NCI-H460 (cell line): ENCODE measurements at places on chromosomes 12 and 14. TPM values are rescaled to one million over a fixed set of nuclear protein-coding genes. Genes with fewer than 3 reads are reported as not detected.

GRCh38 chr12:76544601-76545261 is 14.8 kb downstream of the OSBPL8 start:
- no peak for DNase-seq

DNA sequence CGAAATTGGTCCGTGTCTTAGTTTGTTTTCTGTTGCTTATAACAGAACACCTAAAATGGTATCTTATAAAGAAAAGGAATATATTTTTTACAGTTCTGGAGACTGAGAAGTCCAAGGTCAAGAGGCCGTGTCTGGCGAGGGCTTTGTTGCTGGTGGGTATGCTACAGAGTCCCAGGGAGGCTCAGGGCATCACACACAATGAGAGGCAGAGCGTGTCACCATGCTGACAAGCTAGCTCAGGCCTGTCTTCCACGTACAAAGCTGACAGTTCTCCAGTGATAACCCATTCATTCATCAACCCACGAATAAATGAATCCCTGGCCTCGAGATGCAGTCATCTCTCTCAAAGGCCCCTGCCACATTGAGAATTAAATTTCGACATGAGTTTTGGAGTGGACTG is 56.7 kb upstream of the AEBP2 start:
- DNase-seq = no peak

- no peak for DNase-seq
These were observed 201.2 kb downstream of the CHST11 start for GRCh38 chr12:104657726-104658484.

GRCh38 chr12:42140901-42141300 is 3.8 kb downstream of the GXYLT1 start:
- DNase-seq = no peak

DNA sequence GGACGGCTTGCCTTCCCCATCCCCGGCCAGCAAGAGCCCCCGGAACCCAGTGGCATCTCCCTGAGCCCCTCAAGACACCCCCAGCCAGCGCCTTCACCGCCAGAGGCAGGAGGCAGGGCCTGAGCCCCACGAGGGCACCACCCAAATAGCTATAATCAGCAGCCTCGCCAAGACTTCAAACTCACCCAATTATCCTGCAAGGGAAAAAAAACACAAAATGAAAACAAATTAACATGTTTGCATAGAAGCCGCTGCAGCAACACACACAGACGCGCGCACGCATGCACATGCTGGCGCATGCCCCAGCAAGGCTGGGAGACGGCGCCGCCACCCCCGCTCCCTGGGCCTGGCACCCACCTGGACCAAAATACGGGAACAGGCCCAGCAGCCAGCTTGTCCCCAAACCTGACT is 15.8 kb downstream of the FAM222A start:
- no peak for DNase-seq

GRCh38 chr12:31000751-31001150 is 72.9 kb upstream of the DDX11 start:
- DNase-seq = no peak

- DNase-seq = no peak
These were observed 9.7 kb upstream of the BHLHE41 start for GRCh38 chr12:26134540-26134939.

DNA sequence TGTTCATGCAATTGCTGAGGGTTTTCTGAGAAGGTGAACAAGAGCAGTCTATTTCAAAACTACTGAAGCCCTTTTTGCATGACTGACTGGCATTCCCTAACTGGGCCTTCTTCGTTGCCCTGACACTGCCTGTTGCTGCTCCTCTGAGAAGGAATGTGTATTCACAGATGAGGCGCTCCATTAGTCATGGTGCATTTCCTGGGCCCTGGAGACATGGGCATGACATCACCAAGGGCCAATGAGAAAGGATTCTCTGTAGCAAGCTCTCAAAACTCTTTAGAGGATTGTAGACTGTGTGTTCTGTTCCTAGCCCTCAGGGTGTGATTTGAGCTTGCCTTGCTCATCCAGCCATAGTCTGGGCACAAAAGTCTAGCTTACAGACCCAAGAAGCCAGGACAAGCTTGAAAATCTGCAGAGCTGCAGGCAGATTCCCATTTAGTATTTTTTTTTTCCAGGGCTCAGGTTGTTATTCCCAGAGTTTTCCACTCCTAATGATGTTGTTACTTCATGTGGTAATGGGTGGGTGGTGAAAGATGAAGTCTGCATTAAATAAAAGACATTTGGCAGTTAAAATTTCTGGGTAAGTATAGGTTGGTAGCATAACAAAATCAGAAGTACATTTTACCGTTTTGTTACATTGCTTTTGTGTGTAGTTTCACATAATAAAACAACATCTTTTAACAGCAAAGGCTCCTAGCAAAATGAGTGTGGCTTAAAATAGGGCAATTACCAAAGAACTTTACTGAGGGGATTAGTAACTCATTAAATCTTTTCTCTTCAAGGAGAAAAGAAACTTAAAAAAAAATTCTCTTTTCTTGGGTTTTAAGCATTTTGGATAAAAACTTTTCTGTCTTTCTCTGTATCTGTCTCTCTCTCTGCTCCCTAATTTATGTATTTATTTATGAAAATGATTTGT is 318.4 kb downstream of the RAD51B start:
- DNase-seq = peak; percentile 90

- no peak for DNase-seq
These were observed 66.3 kb downstream of the CKB start for GRCh38 chr14:103456167-103456835.

GRCh38 chr14:68318828-68319227 is 474.0 kb downstream of the ZFP36L1 start:
- DNase-seq = no peak

DNA sequence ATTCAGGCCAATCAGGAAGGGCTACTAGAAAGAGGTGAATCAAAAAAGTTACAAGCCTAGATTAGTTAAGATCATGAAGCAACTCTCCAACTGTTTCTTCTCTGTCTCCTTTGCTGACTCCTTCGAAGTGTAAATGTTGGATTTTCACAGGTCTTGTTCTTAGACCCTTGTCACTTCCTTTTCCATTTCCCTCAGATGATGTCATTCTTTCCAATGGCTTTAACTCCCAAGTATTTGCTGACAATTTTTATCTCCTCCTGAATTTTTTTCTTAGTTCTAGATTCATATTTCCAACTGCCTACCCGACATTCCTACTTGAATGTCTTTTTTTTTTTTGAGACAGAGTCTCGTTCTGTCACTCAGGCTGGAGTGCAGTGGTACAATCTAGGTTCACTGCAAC is 10.8 kb downstream of the GAS2L3 start:
- DNase-seq = no peak

DNA sequence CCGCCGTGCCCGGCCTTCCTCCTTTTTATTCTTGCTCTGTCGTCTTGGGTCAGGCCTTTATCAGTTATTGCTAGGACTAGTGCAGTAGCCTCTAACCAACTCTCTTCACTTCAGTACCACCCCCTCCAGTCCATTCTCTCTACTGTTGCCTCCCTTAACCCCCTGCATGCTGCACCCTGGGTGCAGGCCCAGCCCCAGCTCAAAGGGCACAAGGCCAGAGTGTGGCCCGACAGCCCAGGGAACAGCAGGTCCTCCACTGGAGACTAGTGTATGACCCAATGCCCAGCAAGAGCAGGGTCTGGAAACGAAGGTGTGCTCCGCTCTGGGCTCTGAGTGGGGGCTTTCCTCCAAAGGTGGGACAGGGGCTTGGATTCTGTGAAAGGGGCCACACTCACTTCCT is 30.0 kb upstream of the RFLNA start:
- no peak for DNase-seq

DNA sequence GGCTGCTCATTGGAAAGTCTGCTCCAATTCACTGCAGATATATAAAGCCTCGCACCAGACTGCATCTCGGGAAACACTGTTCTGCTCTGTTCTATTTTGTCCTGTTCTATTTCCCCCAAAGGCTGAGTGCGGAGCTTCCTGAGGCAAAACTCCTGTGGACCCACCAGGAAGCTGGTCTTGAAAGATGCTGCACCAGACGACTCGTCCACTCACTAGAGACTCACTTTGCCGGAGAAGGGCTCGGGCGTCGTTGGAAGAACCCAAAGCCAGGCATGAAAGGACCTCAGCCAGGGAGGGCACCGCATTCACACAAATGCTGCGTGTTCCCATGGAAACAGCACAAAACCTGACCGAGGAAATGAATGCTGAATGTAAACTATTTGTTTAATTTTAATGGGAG is 331.2 kb upstream of the SFSWAP start:
- DNase-seq = no peak

- no peak for DNase-seq
These were observed 84.0 kb downstream of the TMCC3 start for GRCh38 chr12:94566345-94566744.

BMAL2 gene
- 10.4 and 10.9 TPM in 2 replicates for total RNA-seq

REM2 gene
- 0.32 and 0.37 TPM in 2 replicates for total RNA-seq

FAM222A gene
- total RNA-seq = 0.25 and 0.78 TPM in 2 replicates

NTS gene
- total RNA-seq = 0.40 and 0.50 TPM in 2 replicates

IL22 gene
- not detected in 2 replicates for total RNA-seq

KLHL33 gene
- not detected in 2 replicates for total RNA-seq

RNFT2 gene
- total RNA-seq = 16.5 and 20.8 TPM in 2 replicates

APOF gene
- not detected in 2 replicates for total RNA-seq

PTPRR gene
- total RNA-seq = 0.64 and 0.78 TPM in 2 replicates

ASCL1 gene
- total RNA-seq = not detected in 2 replicates
